PC-9 (cell line): ENCODE measurements at places on chromosomes 12 and 14. TPM values are rescaled to one million over a fixed set of nuclear protein-coding genes. Genes with fewer than 3 reads are reported as not detected.

OR4K13 gene
- not detected in 2 replicates for total RNA-seq

GPRC5D gene
- not detected in 2 replicates for total RNA-seq

ACSS3 gene
- 8.5 and 9.4 TPM in 2 replicates for total RNA-seq

GALNT6 gene
- 73.0 and 83.5 TPM in 2 replicates for total RNA-seq
